ENCODE measurements at places on chromosomes 11 and 22. TPM values are rescaled to one million over a fixed set of nuclear protein-coding genes. Genes with fewer than 3 reads are reported as not detected.

Gene DRICH1
- 2.2 TPM for total RNA-seq

DNA sequence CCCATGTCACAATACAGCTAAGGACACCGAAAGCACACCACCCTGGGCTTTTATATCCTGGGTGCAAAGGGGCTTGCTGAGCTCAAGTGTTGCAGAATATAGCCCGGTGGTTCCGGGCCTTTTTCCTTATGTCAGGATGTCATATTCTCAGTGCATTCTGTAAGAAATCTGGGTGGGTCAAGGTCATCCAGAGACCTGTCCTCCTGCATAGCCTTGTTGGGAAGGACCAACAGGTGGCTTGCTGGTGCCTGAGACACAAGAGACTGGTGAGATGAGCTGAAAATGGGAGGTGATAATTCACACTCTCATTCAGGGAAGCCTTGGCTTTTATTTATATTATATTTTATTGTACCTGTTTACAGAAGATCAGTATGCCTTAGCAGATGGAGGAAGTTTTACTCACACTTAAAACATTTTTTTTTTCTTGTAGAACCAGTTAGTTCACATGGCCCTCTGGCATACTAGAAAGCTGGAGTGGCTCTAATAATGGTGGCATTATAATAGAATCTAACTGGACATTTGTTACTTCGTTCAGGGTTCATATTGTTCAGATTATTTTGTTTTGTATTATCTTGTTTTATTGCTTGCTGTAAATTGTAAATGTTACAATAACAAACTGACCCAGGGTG, 14.6 kb upstream of the TMEM123 start:
- no peak for DNase-seq
- no peaks in the 10 kb centered on the region for H3K36me3 ChIP-seq
- H3K27me3 ChIP-seq, result no peaks in the 10 kb centered on the region
- no peak overlapping the region for H3K4me3 ChIP-seq
- peaks cover 52% of the 10 kb centered on the region for H3K4me1 ChIP-seq

DNA sequence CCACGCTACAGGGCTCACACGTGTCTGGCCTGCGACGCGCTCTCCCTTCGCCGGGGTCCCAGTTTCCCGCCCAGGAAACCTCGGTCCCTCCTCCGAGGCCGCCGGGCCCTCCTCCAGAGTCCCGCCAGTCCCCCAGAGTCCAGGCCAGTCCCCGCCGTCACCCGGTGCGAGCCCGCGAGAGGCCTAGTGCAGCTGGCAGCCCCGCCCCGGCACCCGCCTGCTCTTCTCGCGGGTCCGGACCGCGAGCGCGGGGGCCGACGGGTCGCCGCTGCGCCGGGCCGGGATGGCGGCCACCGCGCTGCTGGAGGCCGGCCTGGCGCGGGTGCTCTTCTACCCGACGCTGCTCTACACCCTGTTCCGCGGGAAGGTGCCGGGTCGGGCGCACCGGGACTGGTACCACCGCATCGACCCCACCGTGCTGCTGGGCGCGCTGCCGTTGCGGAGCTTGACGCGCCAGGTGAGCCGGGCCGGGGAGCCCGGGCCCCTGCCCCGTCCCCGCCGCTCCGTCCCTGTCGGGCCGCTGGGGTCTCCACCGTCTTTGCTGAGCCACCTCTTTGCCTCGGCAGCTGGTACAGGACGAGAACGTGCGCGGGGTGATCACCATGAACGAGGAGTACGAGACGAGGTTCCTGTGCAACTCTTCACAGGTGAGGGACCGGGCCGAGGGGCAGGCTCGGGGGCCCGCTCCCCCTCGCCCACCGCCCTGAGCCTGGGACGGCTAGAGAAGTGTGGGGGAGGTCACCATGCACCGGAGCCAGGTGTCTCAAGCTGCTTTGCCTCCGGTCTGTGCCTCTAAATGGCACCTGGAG, at the start of gene PTPMT1:
PTPMT1 (plus strand) TSS at position 260 of the 809 bp plus-strand sequence; CDS start at position 284, 24 bp downstream.
- H3K27me3 ChIP-seq, result no peaks in the 10 kb centered on the region
- peaks cover 25% of the 10 kb centered on the region for H3K4me1 ChIP-seq
- H3K4me3 ChIP-seq, result peak within 1 kb of the TSS; percentile 86

DNA sequence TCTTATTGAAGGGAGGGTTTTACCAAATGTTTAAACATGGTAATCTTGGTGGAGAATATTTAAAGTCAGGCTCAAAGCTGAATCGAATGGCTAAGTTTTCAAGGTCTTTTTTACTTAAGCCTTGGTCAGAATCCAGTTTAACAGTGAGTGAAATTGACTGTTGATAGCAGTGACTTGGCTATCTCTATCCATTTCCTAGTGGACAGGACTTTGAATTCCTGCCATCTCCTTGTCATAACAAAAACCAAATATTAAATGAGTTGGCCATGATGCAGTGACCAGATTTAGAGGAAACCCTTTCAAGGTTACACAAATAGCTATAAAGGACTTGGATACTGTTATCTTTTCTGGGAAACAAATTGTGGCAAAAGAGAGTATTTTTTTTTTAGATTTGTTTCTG, 92.0 kb downstream of the JRKL start:
- H3K4me3 ChIP-seq, result no peak overlapping the region
- H3K36me3 ChIP-seq, result no peaks in the 10 kb centered on the region
- H3K27me3 ChIP-seq, result peaks cover 5% of the 10 kb centered on the region
- H3K27ac ChIP-seq, result no peak overlapping the region
- no peaks in the 10 kb centered on the region for H3K4me1 ChIP-seq

GRCh38 chr22:31647066-31647465, 14.9 kb downstream of the PISD start:
- no peak overlapping the region for H3K27ac ChIP-seq
- no peak overlapping the region for H3K4me3 ChIP-seq
- H3K4me1 ChIP-seq, result peaks cover 4% of the 10 kb centered on the region
- H3K36me3 ChIP-seq, result peaks cover 50% of the 10 kb centered on the region
